NCI-H460 (cell line): ENCODE measurements at places on chromosomes 13 and 19.

- no peak for DNase-seq
Measured at GRCh38 chr19:40512473-40513344, 45.9 kb downstream of the SPTBN4 start.

DNA sequence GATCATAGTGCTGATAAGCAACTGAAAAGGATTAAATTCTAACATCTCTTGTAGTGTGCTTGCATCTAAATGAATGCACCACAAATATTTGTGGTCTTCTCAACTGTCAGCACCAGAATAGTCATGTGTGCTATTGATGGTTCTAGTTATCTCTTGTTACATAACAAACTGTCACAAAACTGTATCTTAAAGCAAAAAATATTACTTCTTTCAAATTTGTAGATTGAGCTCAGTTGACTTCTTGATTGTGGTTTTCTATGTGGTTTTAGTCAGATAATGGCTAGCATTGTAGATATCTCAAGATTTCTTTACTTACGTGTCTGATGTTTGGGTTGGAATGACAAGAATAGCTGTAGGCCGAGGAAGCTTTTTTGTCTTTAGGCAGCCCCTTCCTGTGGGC is 431.3 kb downstream of the SLITRK6 start:
- no peak for DNase-seq

DNA sequence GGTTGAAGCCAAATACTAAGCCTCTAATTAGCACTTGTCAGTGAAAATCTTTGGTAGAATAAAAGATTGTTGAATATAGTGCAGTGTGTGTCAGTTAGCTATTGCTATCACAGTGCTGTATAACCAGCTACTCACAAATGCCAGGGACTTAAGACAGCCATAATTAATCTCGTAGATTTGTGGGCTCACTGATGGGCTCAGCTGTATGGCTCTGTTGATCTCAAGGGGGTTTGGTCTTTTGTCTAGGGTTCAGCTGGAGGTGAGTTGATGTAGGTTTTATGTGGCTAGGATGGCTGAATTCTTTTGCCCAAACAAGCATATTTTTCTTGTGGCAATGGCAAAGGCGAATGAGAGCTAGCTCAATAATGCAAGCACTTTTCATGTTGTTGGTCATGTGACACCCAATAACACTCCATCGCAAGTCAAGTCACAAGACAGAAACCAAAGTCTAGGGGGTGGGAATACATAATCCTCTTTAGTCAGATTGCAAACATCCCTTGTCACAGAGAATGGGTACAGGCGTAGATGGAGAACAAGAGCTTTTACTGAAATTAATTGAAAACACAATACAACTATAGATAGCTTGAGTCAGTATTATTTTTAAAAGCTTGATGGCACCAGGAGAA is 121.7 kb upstream of the EDNRB start:
- DNase-seq: no peak

- DNase-seq: no peak
Measured at GRCh38 chr19:2885736-2886135, 15.0 kb upstream of the ZNF57 start.

DNA sequence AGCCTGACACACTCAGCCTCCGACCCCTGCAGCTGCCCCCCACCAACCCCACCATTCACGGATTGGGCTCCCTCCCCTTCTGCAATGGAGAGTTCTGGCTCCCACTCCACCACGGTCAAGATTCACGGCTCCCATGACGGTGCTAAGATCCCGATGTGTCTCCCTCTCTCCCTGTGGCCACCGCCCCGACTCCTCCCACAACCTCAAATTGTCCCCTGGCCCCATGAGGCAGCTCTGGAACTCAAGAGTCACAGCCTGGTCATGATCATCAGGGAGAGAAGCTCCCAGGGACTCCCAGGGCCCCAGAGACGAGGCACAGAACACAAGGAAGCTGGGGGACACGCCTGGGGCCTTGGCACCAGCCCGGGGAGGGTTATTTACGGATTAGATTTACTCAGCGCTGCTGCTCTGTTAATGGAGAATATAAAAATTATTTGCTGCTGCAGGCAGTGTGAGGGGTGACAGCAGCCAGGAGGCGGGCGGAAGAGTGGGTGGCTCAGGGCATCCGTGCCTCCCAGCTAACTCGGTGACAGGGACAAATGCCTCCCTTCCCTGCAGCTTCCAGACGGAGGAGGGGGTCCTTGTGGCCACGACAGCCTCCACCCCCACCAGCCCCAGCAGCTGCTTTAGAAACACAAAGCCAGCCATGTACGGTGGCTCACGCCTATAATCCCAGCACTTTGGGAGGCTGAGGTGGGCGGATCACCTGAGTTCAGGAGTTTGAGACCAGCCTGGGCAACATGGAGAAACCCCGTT is 184.2 kb downstream of the PTPRS start:
- no peak for DNase-seq

DNA sequence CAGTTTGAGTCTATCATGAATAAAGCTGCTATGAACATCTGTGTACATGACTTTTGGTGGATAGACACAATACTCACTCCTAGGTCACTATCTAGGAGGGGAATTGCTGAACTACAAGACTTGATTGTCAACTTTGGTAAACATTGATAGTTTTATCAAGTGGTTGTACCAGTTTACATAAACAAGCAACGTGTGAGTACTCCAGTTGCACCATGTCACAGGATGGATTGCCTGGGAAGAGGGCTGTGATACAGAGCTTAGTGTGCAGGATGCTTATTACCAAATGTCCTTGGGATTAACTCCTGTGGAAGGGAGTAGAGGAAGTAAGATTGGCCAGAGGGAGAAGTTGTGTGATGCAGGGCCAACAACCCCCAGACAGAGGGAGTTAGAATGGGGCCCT is 37.7 kb downstream of the RAP2A start:
- no peak for DNase-seq
